Uterine smooth muscle cell (primary cell): ENCODE measurements at places on chromosomes 1 and 21. TPM values are rescaled to one million over a fixed set of nuclear protein-coding genes. Genes with fewer than 3 reads are reported as not detected.

Gene OR2G6
- not detected in 2 replicates for total RNA-seq

Gene NOS1AP
- total RNA-seq, result 0.37 and 0.44 TPM in 2 replicates

Gene FMO1
- total RNA-seq, result 0.11 and 0.37 TPM in 2 replicates

Gene SARS1
- 424 and 510 TPM in 2 replicates for total RNA-seq

Gene CD247
- total RNA-seq, result not detected in 2 replicates

Gene LCE5A
- not detected in 2 replicates for total RNA-seq

Gene PLA2G4A
- total RNA-seq, result 15.5 and 26.8 TPM in 2 replicates

Gene NEK2
- 17.9 and 71.9 TPM in 2 replicates for total RNA-seq

Gene NHLH1
- total RNA-seq, result not detected in 2 replicates

Gene DIRAS3
- total RNA-seq, result 2.0 and 3.0 TPM in 2 replicates

Gene PLD5
- under 0.01 and 0.11 TPM in 2 replicates for total RNA-seq

Gene C1orf232
- not detected in 2 replicates for total RNA-seq

Gene ILDR2
- total RNA-seq, result 0.11 TPM in 1 of 2 replicates, not detected in the other

Gene ADAM30
- not detected in 2 replicates for total RNA-seq

Gene KCNE2
- total RNA-seq, result not detected in 2 replicates

Gene C4BPA
- not detected in 2 replicates for total RNA-seq

Gene IL12RB2
- not detected in 2 replicates for total RNA-seq

Gene OR2L8
- 0.25 TPM in 1 of 2 replicates, not detected in the other for total RNA-seq

Gene PPM1J
- total RNA-seq, result 1.1 and 1.8 TPM in 2 replicates

Gene ADORA1
- total RNA-seq, result 4.1 and 7.5 TPM in 2 replicates

Gene RGL1
- total RNA-seq, result 18.0 and 19.5 TPM in 2 replicates

Gene KIF21B
- 0.37 and 0.44 TPM in 2 replicates for total RNA-seq

Gene MAN1C1
- 2.4 and 12.2 TPM in 2 replicates for total RNA-seq

Gene KCNT2
- 1.8 and 6.0 TPM in 2 replicates for total RNA-seq

Gene FAM131C
- total RNA-seq, result 0.33 and 0.50 TPM in 2 replicates

Gene FCGR2B
- total RNA-seq, result not detected in 2 replicates

Gene RAB3B
- 24.7 and 43.3 TPM in 2 replicates for total RNA-seq

Gene CCDC185
- total RNA-seq, result not detected in 2 replicates

Gene TTC39A
- 1.4 and 2.2 TPM in 2 replicates for total RNA-seq

Gene RAB7B
- 4.6 and 6.3 TPM in 2 replicates for total RNA-seq

Gene PRAMEF15
- total RNA-seq, result not detected in 2 replicates

Gene HPCA
- not detected in 2 replicates for total RNA-seq

Gene LRRC41
- total RNA-seq, result 82.4 and 86.3 TPM in 2 replicates

Gene CA14
- total RNA-seq, result 0.11 TPM in 1 of 2 replicates, not detected in the other

Gene RAB25
- not detected in 2 replicates for total RNA-seq

Gene ZNF593OS
- total RNA-seq, result not detected in 2 replicates

Gene RNU1-1
- total RNA-seq, result under 0.01 and 2,224 TPM in 2 replicates

Gene ARHGEF10L
- 20.8 and 24.7 TPM in 2 replicates for total RNA-seq

Gene UFC1
- total RNA-seq, result 85.5 and 86.7 TPM in 2 replicates

Gene ZC3H11A
- total RNA-seq, result 89.2 and 96.2 TPM in 2 replicates

Gene RHBDL2
- total RNA-seq, result 0.25 and 0.77 TPM in 2 replicates

Gene IFNLR1
- total RNA-seq, result not detected in 2 replicates

Gene TNFAIP8L2
- total RNA-seq, result not detected in 2 replicates

Gene FOXD3
- not detected in 2 replicates for total RNA-seq

Gene BACE2
- total RNA-seq, result 25.2 and 41.2 TPM in 2 replicates

Gene CSF3R
- total RNA-seq, result 0.11 and 0.12 TPM in 2 replicates

Gene ACTL8
- 0.11 and 0.12 TPM in 2 replicates for total RNA-seq

Gene SZRD1
- total RNA-seq, result 24.2 and 26.0 TPM in 2 replicates

Gene LGR6
- not detected in 2 replicates for total RNA-seq

Gene CIART
- total RNA-seq, result 8.0 and 12.4 TPM in 2 replicates

Gene OR2L3
- total RNA-seq, result 0.11 and 0.12 TPM in 2 replicates

Gene ZNF648
- total RNA-seq, result not detected in 2 replicates

Gene TMEM69
- 9.1 and 11.0 TPM in 2 replicates for total RNA-seq

Gene OR10J1
- total RNA-seq, result 0.25 TPM in 1 of 2 replicates, not detected in the other

Gene C1orf226
- total RNA-seq, result 0.33 and 0.50 TPM in 2 replicates

Gene FCN3
- not detected in 2 replicates for total RNA-seq

Gene ATP1A4
- not detected in 2 replicates for total RNA-seq

Gene ERG
- 0.11 and 0.37 TPM in 2 replicates for total RNA-seq
